Activated naive CD8-positive, alpha-beta T cell treated with anti-CD3 and anti-CD28 coated beads, Interleukin-2, amount 50 U/mL, for 24 hours (primary cell): ENCODE measurements at places on chromosomes 13 and 19.

GRCh38 chr13:31772231-31772630 lies 32.9 kb downstream of the RXFP2 start:
- no peak overlapping the region for H3K27ac ChIP-seq
- no peaks in the 10 kb centered on the region for H3K36me3 ChIP-seq
- DNase-seq = no peak
- no peak overlapping the region for H3K4me3 ChIP-seq

DNA sequence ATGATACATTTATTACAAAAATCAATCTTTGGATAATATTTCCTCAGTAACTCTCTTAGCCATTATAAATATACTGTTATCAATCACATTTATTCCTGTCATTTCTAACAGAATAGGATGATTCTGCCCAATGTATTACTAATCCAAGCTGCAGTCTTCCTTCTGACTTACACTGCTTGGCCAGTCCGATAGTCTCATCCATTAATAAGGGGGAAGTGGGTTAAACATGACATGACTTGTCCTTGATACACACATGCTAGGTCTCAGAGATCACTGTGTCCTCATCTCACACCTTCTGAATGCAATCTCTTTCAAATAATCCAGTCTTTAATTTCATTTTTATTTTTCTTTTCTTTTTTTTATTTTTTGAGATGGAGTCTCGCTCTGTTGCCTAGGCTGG lies 18.8 kb downstream of the SACS start:
- no peaks in the 10 kb centered on the region for H3K36me3 ChIP-seq
- DNase-seq = no peak
- H3K4me1 ChIP-seq = no peaks in the 10 kb centered on the region

GRCh38 chr19:31096062-31096830 lies 253.0 kb downstream of the TSHZ3 start:
- no peak overlapping the region for H3K4me3 ChIP-seq
- H3K36me3 ChIP-seq = no peaks in the 10 kb centered on the region
- H3K4me1 ChIP-seq = no peaks in the 10 kb centered on the region
- DNase-seq = no peak
- no peaks in the 10 kb centered on the region for H3K27me3 ChIP-seq

DNA sequence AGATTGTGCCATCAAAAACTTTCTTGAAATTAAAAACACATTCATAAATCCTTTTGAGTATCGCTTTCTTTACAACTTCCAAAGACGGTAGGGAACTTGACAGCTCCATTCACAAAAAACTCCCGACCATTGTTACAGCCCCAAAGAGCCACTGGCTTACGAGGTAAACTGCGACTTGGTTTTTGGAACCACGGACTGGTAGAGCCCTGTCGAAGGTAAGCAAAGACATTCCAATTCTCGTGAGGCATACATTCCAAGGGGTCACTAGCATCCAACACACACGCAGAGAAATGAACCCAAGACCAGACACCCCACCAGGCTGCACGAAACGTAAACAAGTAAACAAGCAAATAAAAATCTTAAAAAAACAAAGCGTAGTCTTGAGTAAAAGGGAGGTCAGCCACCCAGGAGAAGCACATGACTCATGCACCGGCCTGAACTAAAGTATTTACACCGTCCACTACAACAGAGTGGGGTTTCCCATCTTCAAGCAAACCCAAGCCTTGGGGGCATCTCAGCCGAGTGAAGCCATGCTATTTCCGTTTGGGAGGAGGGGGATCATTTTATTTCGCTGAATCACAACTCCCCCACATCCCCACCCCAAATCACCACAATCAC lies 1.4 kb downstream of the BRD4 start:
- H3K4me3 ChIP-seq = peak overlapping the region; percentile 94
- peaks cover 62% of the 10 kb centered on the region for H3K4me1 ChIP-seq
- peak overlapping the region; percentile 95 for H3K27ac ChIP-seq
